CD4-positive, CD25-positive, alpha-beta regulatory T cell (primary cell): ENCODE measurements at places on chromosomes 3 and 15. TPM values are rescaled to one million over a fixed set of nuclear protein-coding genes. Genes with fewer than 3 reads are reported as not detected.

- no peak for DNase-seq
These were observed 6.1 kb downstream of the OR5H15 start for GRCh38 chr3:98172621-98173020.

DNA sequence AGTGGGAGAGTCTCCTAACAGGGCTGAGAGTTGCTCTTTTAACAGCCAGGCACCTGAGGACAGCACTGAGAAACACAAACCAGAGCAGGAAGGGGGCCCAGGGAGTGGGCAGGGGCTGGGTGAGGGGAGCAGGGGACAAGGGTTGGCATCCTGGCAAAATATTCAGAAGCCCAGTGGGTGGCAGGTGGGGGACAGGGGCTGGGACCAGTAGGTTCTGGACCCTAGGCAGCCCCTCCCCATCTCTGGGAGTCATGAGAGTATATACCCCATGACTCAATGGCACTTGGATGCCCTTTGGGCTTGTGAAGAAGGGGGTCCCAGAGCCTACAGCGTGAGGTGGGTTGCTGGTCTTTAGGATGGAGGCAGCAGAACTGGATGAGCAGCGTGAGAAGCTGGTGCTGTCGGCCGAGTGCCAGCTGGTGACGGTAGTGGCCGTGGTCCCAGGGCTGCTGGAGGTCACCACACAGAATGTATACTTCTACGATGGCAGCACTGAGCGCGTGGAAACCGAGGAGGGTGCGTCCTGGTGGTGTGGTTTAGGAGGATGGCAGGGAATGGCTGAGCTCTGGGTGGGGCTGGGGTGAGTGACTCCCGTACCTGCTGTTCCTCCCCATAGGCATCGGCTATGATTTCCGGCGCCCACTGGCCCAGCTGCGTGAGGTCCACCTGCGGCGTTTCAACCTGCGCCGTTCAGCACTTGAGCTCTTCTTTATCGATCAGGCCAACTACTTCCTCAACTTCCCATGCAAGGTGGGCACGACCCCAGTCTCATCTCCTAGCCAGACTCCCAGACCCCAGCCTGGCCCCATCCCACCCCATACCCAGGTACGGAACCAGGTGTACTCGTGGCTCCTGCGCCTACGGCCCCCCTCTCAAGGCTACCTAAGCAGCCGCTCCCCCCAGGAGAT lies 24.2 kb downstream of the NBEAL2 start:
- no peak for DNase-seq

DNA sequence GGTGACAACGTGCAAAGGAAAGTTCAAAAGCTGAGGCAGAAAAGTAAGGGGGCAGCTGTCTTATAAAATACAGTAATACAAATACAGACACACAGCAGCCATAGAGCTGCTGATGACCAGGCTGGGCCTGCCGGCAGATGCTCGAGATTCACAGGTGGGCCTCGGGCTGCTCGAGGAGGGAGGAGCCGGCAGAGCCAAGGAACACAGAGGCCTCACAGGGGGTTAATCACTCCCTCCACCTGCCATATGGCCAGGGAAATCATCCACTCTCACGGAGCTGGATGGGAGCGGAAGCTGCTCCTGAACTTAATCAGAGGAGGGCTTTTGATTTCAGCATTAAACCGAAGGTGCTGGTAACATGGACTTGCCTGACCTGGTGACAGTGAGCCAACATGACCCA lies 29.6 kb upstream of the MGLL start:
- DNase-seq: no peak

The SNTN gene
- total RNA-seq: not detected

GRCh38 chr15:90558171-90558573 lies 28.4 kb downstream of the CRTC3 start:
- DNase-seq: no peak

GRCh38 chr3:195257454-195258448 lies 13.2 kb downstream of the XXYLT1 start:
- no peak for DNase-seq

The AHSG gene
- total RNA-seq: not detected
